ENCODE measurements at places on chromosomes 16 and 17.

- DNase-seq, result no peak
Measured at GRCh38 chr16:77111056-77111565, 79.9 kb upstream of the MON1B start.

GRCh38 chr17:37827905-37828650 is 83.2 kb upstream of the HNF1B start:
- no peak for DNase-seq

- no peak for DNase-seq
Measured at GRCh38 chr17:75811174-75811573, 26.6 kb downstream of the UNK start.

GRCh38 chr17:5913032-5913531 is 157.1 kb upstream of the WSCD1 start:
- no peak for DNase-seq

DNA sequence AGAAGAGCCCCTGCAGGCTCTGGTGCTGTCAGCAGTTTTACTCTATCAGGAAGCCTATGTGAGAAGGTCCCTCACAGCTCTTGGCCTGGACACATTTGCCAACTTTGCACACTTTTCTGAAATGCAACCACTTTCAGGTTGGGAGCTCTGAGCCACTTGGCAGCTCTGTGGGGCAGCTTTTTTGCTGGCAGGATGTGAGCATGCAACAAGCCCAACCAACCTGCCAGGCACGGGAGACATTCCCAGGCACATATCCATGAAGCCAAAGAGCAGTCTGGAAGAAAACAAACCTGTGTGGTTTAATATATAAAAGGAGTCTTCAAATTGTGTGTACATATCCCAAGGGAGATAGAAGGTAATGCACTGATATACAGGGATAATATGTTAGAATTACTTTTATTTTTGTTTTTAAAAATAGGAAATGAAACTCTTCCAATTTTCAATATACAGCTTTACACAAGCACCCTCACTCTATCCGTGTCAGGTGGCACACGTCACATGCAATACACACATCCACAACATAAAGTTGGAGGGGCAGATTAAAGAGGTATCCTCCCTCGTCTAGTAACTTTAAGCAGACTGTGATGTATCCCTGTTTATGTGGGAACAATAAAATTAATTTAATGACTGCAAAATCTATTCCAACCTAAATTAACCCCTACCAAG is 57.4 kb upstream of the COX10 start:
- no peak for DNase-seq

DNA sequence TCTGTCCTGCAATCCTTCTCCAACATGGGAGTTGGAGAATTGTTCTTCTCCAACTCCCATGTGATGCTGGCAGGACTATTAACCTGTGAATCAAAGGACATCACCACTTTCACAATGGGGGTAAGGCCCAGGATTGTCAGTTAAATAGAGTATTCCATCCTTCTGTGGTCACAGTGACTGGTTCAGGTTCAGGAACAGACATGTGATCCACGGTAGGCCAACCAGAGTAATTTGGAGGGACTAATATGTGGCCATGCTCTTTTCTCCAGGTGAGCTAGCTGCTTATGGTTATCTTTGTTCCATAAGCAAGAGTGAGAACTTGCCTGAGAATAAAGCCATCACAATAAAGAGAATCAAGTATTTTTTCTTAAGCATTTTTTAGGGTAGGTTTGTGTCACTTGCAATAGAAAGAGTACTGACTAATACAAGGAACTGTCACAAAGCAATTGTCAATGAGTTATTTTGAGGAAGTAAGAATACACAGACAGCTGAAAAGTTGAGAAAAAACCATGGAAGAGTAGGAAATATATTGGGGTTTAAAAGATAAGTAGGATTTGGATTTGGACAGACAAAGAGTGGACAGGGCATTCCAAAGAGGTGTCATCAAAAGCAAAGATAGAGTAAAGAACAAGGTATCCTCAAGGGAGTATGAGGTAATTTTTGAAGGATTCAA is 63.4 kb downstream of the BRIP1 start:
- no peak for DNase-seq

DNA sequence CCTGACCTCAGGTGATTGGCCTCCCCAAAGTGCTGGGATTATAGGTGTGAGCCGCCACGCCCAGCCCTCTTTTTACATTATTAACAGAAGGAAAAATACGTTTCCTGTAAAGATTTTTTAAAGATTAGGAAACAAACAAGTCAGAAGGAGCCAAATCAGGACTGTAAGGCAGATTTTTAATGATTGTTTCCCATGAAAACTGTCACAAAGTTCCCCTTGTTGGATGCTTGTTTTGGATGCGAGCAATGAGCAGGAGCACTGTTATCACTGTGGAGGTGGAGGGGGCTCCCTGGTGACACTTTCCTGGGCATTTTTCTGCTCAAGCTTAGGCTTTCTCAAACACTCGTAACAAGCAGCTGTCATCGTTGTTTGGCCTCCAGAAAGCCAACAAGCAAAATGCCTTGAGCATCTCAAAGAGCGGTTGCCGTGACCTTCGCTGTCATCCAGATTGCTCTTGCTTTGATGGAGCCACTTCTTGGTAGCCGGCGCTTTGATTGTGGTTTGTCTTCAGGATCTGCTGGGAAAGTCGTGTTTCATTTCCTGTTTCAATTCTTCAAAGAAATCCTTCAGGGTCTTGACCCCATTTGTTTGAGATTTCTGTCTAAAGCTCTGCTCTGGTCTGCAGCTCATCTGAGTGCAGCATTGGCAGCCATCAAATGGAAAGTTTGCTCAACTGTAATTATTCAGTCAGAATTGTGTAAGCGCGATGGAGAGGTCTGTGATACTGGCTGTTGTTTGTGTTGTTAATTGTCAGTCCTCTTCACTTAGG is 128.7 kb downstream of the RPTOR start:
- DNase-seq, result no peak

DNA sequence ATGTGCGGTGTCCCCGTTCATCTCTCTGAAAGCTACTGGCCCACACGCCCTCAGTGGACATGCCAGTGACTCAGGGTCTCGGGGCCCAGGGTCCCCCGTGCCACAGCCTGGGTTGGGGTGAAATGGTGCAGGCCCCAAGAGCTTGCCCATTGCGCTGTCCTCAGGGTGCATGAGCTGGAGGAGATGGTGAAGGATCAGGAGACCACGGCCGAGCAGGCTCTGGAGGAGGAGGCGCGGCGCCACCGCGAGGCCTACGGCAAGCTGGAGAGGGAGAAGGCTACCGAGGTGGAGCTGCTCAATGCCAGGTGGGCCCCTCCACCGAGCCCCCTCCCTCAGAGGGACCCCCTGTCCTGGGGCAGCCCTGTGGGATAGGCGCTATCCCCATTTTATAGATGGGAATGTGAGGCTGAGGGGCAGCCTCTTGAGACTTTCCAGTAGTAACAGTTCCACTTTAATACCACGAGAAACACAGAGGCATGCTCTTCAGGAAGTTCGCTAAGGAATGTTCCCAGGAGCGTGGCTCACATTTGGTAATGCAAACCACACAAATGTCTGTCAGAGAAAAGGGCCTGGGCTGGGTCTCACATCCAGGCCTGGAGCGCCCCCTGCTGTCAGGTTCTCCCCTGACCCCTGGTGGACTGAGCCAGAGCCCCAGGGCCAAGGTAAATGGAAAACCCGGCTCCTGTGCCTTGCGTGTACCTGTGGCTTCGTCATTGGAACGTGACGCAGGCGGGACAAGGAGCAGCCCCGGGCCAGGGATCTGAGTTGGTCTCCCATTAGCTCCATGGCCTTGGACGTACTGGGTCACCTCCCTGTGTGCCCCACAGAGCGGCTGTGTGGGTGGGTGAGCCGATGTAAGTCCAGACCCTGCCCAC is 133.7 kb downstream of the RAB11FIP4 start:
- DNase-seq, result peak; percentile 92

DNA sequence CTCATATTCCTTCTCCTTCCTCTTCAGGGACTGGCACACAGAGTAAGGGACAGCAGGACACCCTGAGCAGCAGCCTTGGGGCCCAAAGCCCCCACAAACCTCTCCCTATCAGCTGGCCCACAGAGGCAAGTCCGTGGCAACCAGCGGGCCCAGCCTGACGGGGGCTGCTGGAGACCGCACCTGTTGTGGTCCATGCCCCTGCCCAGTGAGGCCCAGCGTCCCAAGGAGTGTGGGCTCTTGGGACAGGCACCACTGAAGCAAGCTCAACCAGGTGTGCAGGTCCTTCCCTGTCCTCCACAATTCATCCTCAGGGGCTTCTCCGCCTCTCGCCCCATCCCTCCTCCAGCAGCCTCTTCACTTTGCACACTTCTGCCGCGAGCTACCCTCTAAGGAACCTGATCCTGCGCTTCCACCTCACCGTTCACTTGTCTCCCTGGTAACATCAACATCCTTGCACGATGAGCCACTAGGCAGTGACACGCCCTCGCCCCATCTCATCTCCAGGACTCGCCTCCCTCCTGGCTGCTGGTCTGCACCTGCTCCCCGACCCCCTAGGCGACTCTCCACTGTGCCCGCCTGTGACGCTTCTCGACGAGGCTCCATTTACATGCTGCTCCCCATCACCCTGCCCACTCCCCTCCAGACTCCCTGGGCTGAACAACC is 12.7 kb downstream of the MNT start:
- no peak for DNase-seq

GRCh38 chr16:62926121-62926801 is 890.0 kb upstream of the CDH8 start:
- DNase-seq, result no peak

DNA sequence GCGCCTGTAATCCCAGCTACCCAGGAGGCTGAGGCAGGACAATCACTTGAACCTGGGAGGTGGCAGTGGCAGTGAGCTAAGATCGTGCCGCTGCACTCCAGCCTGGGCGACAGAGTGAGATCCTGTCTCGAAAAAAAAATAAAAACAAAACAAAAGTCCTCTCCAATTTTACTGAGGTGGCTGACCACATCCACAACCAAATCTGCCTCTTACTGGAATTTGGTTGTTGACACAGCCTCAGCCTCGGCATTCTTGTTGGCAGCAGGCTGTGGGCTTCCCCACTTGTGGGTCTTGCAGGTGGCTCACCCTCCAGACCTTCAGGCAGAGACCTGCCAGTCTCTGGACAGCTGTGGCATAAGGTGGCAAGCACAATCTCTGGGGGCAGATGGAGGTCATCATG is 15.6 kb downstream of the B4GALNT2 start:
- DNase-seq, result peak; percentile 24

- DNase-seq, result no peak
Measured at GRCh38 chr16:11091021-11091785, 146.8 kb downstream of the CLEC16A start.

GRCh38 chr16:70508752-70509151 is 14.6 kb downstream of the COG4 start:
- no peak for DNase-seq

- no peak for DNase-seq
Measured at GRCh38 chr17:65690626-65691310, 129.3 kb upstream of the AXIN2 start.

DNA sequence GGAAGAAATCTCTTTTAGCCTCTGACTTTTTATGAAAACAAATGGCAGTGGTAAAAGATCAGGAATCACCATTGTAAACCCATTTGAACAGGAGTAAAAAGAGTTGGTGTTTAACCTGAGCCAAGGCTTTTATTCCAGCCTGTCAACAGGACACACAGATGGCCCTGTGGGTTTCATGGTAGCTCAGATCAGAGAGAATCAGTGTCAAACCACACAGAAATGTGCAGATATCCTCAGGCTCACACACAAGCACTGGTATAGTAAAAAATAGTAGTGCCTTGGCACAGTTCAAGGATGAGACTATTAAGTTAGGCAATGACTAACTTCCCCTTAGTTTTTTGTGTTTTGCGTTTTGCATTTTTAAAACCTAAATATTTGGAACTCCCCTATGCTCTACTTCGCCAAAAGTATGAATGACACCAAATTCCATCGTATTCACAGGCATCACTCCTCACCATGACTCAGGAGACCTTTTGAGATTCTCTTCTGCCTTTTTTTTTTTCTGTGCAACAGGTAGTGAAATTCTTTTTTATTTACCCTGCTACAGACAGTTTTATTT is 1200.0 kb downstream of the CDH11 start:
- DNase-seq, result no peak
